ENCODE measurements at places on chromosomes 2 and 18. TPM values are rescaled to one million over a fixed set of nuclear protein-coding genes. Genes with fewer than 3 reads are reported as not detected.

The OTOS gene
- 1.2 TPM for polyA plus RNA-seq

- DNase-seq = no peak
Measured at GRCh38 chr2:143977356-143977755, 542.6 kb downstream of the ZEB2 start.

- no peak for DNase-seq
Measured at GRCh38 chr2:236755278-236755840, 185.7 kb downstream of the ACKR3 start.

DNA sequence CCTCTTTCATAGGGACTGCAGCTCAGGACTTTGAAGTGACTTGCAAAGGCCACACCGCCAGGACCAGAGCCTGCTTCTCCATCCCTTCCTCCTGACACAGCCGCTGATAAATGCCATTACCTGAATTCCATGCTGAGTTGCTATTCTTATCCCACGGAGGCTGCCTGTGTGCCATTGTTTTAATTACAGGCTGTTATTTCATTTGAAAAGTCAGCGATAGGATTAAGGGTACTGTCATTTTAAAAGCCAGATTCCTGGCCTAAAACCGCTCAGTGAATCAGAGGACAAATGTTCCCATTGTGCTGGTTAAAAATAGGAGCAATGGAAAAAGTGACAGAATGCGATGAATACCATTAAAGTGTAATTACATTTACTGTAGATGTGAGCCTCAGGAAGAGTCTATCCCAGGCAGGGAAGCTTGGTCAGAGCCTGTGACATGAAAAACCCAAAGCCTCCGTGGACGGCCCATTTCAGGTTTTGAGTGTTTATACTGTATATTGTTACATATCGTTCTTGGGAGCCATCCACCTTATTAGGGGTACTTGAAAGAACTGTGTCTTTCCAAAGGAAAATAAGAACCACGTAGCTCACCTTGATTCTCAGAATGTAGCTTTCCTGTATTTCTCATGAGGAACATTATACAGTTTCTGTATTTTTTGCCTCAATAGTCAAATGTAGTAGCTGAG lies 41.3 kb downstream of the PDCL3 start:
- DNase-seq = no peak

DNA sequence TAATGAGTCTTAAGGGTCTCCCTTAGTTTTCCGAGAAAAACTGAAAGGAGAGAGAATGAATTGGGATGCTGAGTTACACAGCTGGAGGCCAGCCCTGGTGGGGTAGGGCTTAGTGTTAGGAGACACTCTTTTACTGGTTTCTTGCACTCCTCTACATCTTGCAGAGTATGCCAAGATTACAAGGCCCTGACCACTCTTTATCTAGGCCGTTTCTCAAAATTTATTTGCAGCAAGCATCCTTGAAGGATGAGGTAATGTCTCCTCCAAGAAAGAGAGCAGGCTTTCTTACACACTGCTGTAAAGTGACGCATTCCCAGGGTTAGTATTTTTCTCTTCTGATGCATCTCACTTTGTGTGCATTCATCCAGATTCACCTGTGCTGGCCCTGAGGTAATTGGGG lies 166.2 kb downstream of the TDRD15 start:
- DNase-seq = no peak

GRCh38 chr2:43387092-43388062 lies 161.0 kb upstream of the ZFP36L2 start:
- no peak for DNase-seq

GRCh38 chr18:24585996-24586566 lies 125.6 kb downstream of the HRH4 start:
- DNase-seq = no peak

DNA sequence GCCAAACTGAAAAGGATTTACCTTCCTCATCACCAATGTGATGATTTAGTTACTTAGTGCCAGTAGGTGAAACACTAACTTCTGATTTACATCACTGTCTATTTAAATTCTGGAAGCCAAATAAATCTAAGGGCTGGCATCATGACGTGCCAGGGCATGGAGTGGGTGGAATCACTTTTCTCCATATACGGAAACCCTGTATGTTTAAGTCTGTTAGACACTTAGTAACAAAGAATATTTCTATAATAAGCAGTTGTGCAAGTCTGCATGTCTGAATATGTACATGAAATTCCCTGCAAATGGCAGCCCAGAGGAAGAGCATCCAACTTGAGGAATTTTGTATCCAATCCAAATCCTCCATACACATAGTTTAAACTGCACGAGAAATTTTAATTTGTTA lies 243.1 kb upstream of the SMAD7 start:
- no peak for DNase-seq

- DNase-seq = no peak
Measured at GRCh38 chr2:83331810-83332209, 1127.3 kb downstream of the SUCLG1 start.

DNA sequence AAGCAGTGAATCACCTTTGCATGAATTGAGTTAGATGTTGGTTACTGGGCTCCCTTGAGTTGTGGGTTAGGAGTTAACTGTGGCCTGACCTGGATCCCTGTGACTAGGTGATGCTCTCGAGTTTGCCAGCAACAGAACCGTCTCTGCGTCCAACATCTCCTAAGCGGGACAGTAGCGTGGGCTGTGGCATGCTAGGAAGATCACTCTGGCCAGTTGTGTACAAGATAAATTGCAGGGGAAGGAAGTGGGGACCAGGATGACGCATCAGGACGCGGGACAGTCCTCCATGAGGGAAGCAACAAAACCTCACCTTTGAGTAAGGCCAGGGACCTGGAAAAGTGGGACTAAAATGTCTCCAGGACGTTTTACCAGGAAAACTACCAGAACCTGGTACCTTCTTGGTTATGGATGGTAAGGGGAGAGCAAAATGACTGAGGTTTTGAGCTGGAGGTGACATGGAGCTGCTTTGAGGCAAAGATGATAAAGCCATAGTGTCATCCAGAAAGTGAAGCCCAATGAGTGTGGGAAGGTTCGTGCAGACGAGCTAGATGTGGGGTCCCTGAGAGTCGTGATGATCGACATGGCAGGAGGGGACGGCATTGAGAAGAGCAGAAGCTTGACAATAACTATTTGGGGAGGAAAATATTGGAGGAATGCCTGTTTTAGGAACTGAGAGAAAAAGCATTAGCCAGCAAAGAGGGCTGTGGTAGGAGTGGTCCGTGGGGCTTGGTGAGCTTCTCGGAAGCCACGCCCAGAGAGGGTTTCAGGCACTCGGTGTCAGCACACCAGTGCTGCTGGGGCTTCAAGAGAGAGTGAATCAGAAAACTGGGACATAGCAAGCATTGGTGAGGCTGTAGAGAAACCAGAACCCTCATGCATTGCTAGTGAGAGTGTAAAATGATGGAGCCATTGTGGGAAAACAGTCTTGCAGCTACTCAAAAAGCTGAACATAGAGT lies 95.1 kb downstream of the SMAD7 start:
- DNase-seq = no peak

- DNase-seq = no peak
Measured at GRCh38 chr18:8526332-8526731, 82.9 kb upstream of the RAB12 start.

- peak; percentile 11 for DNase-seq
Measured at GRCh38 chr2:241108271-241109209, 6.5 kb upstream of the MTERF4 start.

The ACTG2 gene
- 93.4 TPM for polyA plus RNA-seq

DNA sequence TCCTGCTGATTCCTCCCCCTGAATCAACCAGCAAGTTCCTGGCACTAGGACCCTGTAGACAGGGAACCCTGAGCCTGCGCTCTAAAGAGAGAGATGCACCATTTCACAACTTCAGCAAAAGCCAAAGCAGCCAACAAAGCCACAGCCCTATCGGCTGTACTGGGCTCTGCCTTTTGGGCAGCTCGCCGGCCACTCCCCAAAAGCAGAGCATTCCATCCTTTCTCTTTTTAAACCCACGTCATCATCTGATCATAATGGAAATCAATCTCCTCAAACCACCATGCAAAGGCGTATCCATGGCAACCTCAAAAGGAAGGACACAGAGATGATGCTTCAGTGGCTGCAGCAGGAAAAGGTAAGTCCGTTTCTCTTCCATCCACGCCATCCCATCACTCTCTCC lies 5.3 kb upstream of the DCTN1 start:
- DNase-seq = no peak

DNA sequence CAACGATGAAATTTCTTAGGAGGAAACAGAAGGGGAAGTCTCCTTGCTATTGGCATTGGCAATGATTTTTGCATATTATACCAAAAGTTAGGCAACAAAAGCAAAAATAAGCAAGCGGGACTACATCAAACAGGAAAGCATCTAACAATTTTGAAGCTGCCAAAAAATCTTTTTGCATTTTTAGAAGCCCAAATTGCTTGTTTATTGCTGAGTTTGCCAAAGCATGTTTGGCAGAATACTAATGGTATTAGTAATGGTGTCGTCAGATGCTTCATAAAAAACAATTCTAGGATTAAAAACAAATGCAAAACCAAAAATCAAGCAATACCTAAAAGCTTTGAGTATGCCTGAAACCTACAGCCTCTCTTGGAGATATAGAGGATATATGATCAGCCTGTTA lies 80.0 kb downstream of the GALR1 start:
- DNase-seq = no peak

GRCh38 chr2:3253913-3254441 lies 123.6 kb downstream of the EIPR1 start:
- DNase-seq = no peak

DNA sequence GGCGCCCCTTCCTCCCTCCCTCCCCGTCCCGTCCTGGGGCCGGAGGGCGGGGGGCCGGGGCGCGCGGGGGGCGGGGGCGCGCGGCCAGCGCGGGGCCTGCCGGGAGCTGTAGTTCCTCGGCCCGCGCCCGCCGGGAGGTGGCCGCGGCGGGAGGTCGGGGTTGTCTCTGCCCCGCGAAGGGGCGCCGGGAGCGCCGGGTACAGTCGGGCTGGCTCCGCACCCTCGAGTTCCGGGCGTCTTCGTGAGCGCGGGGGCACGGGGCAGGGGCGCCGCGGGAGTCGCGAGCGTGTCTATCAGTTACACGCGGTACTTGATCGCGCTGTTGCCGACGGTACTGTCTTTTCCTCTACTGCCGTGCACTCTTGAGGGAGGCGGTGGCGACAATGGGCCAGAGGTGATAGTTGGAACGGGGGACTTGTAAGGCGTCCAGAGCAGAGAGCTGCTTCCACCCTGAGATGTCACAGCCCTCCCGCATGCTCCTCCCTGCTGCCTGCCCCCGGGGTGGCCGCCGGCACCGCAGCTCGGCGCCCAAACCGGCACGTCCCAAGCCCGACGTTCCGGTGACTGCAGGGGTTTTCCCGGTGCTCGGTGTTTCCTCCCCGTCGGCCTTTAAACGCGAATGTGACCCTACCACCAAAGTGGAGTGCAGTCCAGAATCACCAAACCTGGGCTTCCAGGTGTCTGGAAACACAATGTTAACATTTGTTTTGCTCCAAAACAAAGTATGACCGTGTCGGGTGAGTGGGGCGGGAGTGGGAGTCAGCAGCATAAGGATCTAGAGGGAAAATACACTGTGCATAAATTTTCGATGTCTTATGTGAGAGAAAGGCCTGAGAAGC lies at the start of gene PRKD3:
TSS of gene PRKD3 (minus strand) at position 48 of the 839 bp plus-strand sequence. CDS start 8,309 bp downstream, outside the sequence.
- DNase-seq = peak; percentile 80

DNA sequence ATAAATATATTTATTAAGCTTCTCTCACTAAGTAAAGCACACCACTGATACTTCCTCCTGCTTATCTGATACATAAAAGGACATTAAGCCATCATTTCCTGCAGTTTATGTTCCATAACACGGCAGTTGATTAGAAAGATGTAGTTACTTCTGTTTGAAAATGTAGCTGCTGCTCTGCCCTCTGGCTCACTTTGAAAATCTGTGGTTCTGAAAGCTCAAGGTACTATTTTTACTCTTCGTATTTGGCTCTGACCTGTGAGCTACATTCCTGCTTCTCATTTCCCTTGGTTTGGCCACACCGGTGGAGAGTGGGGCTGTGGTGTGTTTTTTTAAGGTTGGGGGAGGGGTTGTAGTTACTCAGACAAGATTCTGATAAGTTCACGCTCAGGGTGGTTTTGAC lies 12.8 kb upstream of the TTN start:
- DNase-seq = no peak

The OTOF gene
- 1.6 TPM for polyA plus RNA-seq

GRCh38 chr18:41075212-41075611 lies 879.8 kb upstream of the PIK3C3 start:
- no peak for DNase-seq

The HRH4 gene
- 0.42 TPM for polyA plus RNA-seq

DNA sequence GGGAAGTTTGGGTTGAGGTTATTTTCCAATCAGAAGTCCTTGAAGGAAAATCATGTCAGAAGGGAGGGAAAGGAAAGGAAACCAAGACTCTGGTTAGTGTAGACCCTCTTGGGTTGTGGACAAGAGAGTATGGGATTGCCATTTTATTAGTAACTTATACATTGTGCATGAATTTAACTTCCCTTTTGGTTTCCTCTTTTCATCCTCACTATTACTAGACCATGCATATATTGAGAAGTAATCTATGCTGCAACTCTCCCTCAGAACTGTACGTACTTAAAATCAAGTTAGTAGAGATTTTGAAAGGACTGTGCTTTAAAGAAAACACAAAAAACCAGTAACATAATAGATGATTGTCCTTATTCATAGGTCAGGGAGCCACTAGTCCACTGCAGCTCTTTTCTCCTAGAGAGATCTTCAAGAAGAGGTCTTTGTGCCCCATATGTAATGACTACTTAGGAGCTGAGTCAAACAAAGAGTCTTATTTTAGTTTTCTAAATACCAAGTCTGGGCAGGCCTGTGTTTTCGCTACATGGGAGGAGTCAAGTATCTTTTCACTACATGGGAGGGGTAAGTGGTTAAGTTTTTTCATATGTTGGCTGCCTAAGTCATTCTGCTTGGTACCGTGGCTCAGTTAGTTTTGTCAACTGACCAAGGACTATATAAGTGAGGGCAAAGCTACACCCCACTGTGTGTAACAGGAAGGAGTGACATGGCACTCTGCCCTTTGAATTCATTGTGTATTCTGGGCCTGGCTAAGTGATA lies 25.2 kb upstream of the FAM117B start:
- DNase-seq = no peak

DNA sequence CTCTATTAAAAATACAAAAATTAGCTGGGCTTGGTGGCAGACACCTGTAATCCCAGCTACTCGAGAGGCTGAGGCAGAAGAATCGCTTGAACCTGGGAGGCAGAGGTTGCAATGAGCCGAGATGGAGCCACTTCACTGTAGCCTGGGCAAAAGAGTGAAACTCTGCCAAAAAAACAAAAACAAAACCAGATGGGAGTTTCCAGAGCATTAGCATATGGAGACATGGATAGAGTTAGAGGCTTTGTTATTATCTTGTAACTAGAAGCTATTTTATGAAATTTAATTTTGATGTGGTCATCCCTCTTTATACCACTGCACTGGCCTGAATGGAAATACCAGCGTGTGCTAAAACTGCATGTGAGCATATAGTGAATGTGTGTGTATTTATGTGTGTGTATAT lies 58.9 kb downstream of the TRAPPC8 start:
- no peak for DNase-seq

All from testis (tissue), 5 donors.